ENCODE measurements at places on chromosomes 4 and X. TPM values are rescaled to one million over a fixed set of nuclear protein-coding genes. Genes with fewer than 3 reads are reported as not detected.

DNA sequence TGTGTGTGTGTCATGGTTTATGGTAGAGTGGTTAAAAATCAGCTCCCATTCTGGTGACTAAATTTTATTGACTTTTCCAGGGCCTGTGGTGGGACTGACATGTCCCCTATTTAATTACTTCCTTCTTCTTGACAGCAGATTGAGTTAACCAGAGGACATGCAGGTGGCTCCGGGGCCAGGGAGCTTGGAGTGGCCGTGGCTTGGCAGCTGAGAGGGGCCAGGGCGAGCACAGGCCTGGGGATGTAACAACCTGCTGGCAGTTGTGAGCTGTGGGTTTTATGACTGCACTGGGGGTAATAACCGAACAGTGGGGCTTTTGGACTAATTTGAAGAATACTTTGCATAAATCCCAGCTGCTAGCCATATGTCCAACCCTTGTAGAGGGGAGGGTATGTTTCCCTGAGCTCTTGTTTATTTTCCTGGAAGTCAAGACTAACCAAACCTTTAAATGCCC, 186.0 kb downstream of the MID1IP1 start:
- no peak for DNase-seq

- DNase-seq = peak; percentile 32
Observed at GRCh38 chr4:165343353-165344191, 16.1 kb downstream of the MSMO1 start.

The CENPVL1 gene
- total RNA-seq = not detected

DNA sequence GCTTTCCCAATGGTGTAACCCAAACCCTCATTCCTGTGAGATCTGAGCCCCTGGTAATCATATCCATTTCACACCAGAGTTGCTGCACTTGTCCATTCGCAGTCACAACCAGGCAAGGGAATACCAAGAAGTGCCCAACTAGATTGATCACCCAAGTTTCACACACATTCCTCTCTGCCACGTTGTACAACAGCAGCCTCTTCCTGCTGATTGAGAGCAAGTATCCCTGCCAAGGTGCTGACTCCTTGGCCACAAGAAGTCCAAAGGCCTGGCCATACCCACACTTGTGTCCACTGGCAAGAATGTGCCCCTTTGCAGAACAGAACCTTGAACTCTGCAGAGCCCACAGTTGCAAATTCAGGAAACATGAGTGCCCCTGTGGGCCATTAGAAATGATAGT, 6.5 kb upstream of the ACOT9 start:
- no peak for DNase-seq

DNA sequence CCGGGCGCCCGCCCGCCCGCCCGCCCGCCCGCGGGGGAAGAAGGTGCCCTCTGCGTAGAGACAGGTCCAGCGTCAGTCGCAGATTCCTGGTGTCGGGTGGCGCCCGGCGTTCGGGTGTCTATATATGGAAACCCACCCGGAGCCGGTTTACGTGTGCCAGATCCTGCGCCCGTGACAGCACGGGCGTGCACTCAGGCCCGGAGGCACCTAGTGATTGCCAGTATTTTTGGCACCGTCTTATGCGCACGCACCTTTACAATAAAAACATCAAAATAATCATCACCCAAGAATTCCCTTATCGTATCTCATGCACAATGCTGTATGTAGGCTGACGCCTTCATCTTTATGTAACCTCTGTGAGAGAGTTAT, 519 bp downstream of the SLC25A4 start:
- peak; percentile 52 for DNase-seq

- DNase-seq = no peak
Observed at GRCh38 chr4:111854494-111855087, 290.7 kb upstream of the FAM241A start.

- DNase-seq = no peak
Observed at GRCh38 chr4:101172369-101172768, 175.0 kb downstream of the PPP3CA start.

The ARSD gene
- 1.5 TPM for total RNA-seq

DNA sequence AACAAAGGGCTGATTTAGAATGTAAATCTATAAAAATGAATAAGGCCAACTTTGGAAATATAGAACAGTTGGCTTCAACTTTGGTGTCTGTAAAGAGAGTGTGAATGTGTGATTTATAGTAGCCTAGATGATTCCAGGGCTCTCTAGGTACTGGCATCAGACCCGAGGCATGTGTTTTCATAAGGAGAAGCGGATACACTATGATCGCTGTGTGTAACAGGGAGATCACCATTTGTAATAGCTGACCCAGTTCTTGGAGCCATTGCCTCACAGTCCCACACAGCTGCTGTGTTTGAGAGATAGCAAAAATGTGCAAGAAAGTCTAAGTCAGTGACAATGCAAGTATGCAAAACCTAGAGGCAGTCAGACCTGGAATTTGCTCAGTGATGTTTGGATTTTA, 135.1 kb downstream of the REPS2 start:
- DNase-seq = no peak

The GLRB gene
- total RNA-seq = not detected

DNA sequence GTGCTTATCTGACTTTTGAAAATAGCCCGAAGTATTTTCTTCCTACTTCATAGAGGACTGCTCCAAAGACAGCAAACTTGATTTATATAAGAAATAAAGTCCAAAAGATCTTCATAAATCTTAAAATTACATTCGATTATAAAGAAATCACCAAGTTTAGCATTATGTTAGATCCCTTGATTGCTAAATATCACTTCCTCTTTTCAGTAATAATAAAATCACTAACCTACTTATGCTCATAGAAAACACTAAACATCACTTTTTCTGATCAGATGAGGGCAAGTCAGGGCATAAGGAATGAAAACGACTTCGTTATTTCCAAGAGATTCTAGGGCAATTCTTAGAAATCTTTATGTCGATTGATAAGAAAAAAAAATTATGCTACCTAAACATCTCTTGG, 32.0 kb downstream of the DYNLT3 start:
- DNase-seq = no peak

- no peak for DNase-seq
Observed at GRCh38 chr4:165723051-165723795, 149.8 kb upstream of the TLL1 start.
